Activated CD4-positive, alpha-beta T cell treated with anti-CD3 and anti-CD28 coated beads, Interleukin-2, amount 50 U/mL, for 4 hours (primary cell): ENCODE measurements at places on chromosomes 2 and 18.

GRCh38 chr18:3383381-3383915, 66.5 kb upstream of the TGIF1 start:
- DNase-seq, result no peak

DNA sequence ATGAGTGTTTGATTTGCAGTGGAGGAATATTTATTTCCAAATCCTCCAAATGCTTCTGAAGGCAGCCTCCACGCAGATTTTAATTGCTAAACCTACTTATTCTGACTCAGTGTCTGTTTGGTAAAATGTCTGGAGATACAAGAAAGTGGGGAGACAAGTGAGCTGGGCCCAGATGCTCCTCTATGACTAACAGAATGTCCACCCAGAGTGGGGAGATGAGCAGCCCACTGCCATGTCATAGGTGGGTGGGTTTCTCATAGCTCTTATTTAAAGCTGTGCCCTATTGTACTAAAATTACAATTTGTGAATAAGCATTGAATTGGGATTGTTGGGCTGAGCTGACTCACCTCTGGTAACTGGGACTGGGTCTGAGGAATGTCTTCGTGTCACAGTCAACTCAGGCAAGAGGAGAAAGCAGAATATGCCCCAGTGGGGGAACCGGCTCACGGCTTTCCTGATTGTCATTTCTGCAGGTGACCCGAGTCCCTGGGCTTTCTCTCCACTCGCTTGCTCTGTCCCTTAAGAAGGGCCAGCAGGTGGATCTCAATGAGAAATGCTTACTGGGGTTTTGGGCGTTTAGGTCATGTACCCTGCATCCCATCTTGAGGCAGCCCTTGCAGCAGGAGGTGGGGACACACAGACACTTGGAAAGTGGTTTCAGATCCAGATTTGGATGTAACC, 116.3 kb upstream of the SPRED2 start:
- DNase-seq, result no peak

DNA sequence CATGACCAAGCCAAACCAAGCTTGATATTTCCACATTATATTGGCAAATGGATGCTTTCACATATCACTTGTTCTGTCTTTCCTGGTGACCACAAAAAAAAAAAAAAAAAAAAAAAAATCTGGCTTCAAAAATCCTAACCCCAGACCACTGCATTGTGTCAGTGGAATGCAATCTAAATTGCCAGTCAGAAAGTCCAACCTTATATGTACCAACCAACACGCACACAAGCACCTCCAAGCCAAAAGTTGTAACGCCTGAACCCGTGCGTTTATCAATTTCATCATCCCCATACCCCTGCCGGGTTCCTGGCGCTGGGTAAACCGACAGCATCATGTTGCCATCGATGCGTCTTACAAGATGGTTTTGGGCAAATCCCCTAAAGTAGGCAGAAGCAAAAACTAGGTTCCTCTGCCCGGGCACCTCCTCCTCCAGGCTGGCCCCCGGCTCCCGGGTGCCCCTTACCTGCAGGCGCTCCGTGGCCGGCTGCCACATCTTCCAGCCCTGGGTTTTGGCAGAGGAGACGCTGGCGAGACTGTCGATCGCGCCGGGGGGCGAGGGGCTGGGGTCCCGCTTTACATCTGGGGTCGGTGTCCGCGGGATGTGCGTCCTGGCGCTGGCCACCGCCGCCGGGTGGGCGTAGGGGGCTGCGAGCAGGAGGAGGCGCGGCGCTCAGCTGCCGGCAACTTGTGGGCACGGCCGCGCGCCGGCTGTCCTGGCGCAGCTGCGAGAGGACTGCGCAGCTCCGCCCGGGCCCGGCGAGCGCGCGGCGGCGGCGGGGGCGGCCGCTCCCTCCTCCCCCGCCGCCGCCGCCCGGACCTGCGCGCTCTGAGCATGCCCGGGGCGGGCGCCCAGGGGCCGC, at the start of gene PID1:
Gene PID1 (minus strand): TSS at position 737 of the 860 bp plus-strand sequence. CDS start 244 bp downstream, at position 493.
- no peak for DNase-seq

DNA sequence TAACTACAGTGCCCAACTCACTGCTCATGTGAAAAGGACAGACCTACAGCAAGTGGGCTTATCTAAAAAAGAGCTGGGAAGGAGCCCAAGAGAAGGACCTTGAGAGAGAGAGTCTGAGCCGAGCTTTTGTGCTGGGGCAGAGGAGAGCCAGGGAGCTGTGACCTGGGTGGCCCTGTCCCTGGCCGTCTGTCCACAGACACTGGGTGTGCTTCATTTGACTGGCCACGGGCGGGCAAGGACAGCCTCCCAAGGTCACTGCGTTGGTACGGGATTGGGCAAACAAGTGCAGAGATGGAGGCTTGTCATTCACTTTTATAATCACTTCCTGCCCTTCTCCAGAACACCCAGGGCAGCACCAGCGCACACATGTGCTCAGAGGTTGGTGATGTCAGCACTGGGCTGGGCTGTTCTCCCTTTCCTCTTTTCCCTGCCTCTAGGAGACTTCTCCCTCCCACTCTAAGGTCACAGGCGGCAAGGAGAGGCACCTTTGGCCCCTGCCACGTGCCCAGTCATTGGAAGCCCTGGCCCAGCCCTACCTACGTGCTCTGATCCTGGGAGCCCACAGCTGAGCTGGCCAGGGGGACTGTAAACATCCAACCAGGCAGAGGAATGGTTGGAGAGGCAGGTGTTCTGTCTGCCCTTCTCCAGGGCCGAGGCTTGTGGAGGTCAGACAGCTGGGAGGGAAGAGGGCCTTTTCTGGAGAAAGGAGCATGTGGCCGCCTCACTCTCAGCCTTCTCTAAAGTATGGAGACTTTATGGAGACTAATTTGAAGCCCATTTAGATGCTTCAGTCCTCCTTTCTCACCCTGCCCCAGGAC, 6.4 kb upstream of the PSD4 start:
- no peak for DNase-seq

- no peak for DNase-seq
These were observed 157.6 kb downstream of the FAM210A start for GRCh38 chr18:13568443-13569392.

- no peak for DNase-seq
These were observed 287.0 kb downstream of the TCF4 start for GRCh38 chr18:55300936-55301531.
